ENCODE measurements at places on chromosomes 2 and 18.

DNA sequence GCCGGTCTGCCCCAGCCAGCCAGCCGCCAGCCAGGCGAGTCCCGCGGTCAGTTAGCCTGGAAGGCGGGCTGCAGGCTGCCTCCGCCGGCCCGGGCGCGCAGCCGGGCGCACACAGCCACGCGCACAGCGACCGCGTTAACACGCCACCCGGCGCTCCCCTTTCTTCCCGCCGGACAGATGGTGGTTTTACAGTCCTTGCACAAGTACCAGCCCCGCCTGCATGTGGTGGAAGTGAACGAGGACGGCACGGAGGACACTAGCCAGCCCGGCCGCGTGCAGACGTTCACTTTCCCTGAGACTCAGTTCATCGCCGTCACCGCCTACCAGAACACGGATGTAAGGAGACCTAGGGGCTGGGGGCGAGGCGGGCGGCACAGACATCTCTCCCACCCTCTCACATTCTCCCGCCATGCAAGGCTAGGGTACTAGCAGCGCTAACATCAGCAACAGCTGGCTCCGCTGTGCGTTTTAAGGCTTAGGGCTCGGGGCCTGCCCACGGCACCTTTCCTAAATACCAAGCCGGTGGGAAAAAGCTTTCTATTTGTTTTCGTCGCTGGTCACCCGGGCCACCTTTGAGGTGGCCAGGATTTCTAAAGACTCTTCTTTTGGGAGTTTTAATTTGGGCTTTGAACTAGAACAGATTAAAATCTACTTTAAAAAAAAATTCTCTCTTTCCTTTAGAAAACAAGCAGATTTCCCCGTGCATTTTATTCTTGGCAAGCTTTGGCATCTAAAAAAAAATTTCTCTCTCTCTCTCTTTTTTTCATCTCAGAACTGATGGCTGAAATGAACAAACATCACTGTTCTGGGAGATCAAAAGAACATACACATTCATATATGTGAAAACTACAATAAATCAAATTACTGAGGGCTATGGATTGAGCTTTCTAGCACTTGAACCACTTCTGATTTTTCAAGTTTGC is 2.9 kb downstream of the TBR1 start:
- DNase-seq = peak; percentile 66

DNA sequence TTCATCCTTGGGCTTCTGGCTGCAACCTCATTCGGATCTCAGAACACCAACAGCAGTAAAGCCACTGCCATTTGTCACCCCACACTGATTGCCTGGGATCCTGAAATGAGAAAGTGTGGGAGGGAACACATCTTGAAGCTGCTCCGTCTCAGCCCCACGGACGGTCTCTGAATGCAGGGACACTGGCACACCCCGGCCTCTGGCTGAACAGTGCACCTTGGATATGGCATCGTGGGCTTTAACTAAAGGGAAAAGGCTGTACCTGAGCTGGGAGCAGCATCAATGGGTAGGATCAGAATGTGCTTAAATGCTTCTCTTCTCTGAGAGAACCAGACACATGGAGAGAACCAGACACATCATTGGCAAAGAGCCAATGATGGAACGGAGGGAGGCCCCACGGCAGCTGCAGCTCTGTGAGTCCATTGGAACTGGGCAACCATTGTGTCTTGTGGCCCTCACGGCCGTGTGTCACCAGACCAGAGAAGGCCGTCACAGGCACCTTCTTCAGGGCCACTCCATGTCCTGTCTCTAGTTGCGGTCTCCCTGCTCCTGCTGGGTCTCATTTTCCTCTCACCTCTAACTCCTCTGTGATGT is 193.4 kb upstream of the MYT1L start:
- no peak for DNase-seq

DNA sequence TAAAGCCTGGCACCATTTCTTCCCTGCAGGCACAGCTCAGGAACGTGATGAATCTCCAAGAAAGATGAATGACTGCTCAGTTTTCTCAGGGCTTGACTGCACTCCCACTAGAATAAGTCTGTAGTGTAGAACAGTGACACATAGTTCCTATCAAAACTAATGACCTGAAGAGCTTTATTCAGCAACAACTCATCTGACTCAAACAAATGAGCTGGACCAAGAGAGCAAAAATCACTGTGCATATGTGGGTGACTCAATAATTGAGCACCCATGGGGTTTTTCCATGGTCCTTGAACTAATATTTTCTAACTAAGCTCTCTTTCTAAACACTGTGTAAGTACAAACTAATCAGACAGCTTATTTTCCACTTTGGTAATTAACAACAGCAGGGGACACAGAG is 61.1 kb upstream of the XDH start:
- no peak for DNase-seq

GRCh38 chr2:2107627-2108026 is 223.4 kb downstream of the MYT1L start:
- DNase-seq = no peak

GRCh38 chr2:100976061-100976460 is 26.0 kb upstream of the RPL31 start:
- no peak for DNase-seq

DNA sequence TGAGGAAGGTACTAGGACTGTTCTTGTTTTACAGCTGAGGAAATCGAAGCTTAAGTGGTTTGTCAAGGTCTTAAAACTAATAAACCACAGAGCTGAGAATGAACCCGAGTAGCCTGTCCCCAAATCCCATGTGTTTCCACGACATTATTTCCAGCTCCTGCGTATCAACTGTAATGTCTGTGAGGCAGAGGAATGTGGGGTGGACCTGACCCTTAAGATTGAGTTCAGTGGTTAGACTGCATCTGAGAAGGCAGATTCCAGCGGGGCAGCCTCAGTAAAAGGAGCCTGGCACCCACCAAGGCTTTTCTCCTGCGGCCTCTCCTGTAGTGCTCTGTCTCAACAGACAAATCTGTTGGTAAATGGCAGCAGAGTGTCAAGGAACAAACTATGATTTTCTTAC is 81.9 kb upstream of the TMEM178A start:
- DNase-seq = no peak

GRCh38 chr18:9612215-9612830 is 2.0 kb downstream of the PPP4R1 start:
- DNase-seq = no peak

DNA sequence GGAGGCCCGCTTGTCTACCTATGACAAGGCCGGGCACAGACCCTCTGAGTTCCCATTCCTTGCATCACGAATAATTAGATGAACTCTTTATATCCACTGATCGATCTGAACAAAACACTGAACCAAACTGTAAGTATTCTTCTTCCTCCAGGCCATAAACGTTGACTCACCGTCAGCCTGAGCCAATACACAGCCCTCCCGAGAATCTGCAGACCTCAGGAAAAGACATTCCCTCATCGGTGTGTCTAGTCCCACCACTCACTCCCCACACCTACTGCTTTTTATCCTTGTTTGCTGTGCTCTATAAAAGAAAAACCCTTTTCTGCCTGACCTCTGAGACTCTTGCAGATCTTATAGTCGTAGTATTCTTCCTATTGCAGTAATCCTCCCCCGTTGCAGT is 41.0 kb downstream of the TMEM87B start:
- no peak for DNase-seq
